ENCODE measurements at places on chromosomes 5 and 9.

GRCh38 chr5:36875051-36875789, 1.3 kb upstream of the NIPBL start:
- DNase-seq: peak; percentile 15

GRCh38 chr5:116442095-116442534, 132.5 kb downstream of the SEMA6A start:
- DNase-seq: no peak

- no peak for DNase-seq
Measured at GRCh38 chr9:123072407-123072995, 39.0 kb downstream of the GPR21 start.

DNA sequence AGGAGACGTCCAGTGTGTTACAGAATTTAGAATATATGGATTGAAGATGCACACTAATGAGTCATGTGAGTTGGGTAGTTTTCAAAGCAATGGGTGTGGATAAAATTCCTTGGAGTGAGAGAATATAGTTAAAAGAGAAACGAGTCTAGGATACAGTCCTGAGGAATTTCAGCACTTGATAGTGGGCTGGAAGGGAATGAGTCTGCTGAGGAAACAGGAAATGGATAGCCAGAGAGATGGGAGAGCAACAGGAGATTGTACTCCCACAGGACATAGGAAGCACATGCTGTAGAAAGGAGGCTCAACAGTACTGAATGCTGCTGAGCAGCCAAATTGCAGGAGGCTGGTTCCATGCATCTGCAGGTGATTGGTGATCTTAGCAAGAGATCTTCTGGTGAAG, 68.1 kb downstream of the FBN2 start:
- no peak for DNase-seq

GRCh38 chr9:37776328-37776727, 8.5 kb downstream of the EXOSC3 start:
- DNase-seq: no peak

GRCh38 chr9:84821431-84821830, 151.9 kb downstream of the NTRK2 start:
- DNase-seq: no peak

GRCh38 chr5:32707418-32707997, 3.6 kb upstream of the NPR3 start:
- no peak for DNase-seq

DNA sequence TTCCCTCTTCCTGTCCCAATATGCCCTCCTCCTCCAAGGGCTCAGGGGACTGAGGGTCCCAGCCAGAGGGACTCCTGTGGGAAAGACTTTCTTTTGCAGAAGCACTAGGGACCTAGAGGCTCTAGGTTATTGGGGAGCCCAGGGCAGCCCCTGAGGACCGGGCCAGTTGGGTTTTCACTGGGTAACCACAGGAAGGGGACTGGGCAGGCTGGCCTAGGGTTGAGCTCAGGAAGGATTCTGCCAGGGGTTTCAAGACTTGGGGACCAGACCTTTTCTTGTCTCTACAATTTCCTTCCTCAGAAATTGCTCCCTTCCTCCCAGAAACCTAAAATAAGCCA, 24.4 kb upstream of the HMCN2 start:
- no peak for DNase-seq

DNA sequence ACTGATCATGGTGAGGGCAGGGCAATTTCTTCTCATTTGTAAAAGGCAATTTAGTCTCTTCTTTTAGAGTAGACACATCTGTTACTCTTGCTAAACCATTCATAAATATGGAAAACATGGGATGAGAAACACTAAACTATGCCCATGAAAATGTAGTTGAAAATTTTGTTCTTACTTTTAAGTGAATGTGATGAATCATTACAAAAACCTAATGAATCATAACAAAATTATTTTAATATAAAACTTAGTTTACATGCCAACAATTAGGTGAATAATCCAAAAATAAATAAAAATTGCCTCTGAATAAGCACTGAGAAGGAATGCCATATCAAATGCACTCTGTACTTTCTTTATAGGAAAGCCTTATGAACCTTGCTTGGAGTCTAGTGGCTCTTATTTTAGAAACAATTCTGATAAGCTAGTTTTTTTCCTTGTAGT, 297.7 kb upstream of the EFNA5 start:
- no peak for DNase-seq

DNA sequence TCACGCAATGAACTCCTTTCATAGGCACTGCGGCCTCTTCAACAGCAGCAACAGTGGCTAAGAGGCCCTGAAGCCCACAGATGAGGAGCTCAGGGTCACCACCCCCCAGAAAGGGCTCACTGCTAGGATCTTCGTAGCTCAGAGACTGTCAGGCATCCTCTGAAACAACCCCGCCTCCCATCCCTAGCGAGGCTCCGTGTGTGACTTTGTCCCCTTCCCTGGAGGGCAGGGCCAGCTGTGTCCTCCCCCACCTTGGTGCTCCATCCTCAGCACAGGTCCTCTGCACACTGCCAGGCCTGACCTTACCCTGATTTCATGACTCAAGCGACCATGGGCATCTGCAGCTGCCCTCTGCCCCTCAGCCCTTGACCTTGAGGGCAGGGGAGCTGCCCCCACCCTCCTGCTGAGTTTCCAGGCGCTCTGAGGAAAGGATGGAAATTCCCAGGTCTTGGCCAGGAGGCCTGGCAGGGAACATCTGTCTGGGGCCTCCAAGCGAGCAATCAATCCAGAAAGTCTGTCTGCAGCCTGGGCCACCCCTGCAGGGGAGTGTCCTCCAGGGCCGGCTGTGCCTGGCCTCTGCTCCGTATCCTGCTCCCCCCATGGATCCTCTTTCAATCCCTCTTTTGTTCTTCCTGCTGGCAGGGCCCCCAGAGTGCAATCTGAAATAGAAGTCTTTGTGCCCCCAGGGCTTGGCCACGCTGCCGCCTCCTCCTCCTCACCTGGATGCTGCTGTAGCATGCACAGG, 6.8 kb upstream of the IRX4 start:
- DNase-seq: no peak

DNA sequence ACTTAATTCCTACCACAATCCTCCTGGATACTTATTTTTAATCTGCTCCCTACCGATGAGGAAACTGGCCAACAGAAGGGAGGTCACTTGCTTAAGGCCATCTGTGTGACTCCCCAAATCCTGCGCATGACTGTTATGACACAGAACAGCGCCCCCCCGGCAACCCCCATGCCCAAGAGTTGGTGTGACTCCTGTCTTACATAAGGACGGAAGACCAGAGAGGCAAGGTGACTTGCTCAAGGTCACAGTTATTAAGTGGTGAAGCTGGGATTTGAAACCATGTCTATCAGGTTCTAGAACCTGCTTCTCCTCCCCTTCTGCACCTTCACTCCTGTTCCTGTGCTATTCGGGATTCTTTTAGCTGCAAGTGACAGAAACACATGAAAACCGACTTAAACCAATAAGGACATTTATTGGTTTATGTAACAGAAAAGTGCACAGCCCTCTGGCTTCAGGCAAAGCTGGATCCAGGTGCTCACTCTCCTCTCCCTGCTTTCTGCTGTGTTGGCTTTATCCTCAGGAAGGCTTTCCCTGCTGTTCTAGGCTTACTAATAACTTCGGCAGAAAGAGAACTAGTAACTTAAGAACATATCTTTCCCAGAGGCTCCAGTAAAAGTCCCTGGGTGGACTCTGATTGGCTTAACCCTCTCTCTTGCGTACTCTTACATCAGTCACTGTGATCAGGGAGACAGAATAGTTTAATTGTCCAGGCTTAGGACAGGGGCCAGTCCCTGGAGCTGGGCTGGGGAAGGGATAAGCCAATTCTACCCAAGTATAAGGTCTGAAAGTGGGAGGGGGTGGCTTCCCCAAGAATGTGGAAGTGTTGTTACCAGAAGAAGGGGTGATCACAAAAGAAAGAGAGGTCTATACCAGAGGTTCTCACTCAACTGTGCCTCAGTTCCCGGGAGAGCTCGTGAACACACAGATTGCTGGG, 43.7 kb downstream of the FGF18 start:
- no peak for DNase-seq

- DNase-seq: no peak
Measured at GRCh38 chr9:38127271-38127839, 58.3 kb upstream of the SHB start.

GRCh38 chr9:111102793-111103464, 64.7 kb upstream of the LPAR1 start:
- DNase-seq: no peak

- DNase-seq: no peak
Measured at GRCh38 chr5:153360860-153361259, 129.6 kb upstream of the GRIA1 start.

DNA sequence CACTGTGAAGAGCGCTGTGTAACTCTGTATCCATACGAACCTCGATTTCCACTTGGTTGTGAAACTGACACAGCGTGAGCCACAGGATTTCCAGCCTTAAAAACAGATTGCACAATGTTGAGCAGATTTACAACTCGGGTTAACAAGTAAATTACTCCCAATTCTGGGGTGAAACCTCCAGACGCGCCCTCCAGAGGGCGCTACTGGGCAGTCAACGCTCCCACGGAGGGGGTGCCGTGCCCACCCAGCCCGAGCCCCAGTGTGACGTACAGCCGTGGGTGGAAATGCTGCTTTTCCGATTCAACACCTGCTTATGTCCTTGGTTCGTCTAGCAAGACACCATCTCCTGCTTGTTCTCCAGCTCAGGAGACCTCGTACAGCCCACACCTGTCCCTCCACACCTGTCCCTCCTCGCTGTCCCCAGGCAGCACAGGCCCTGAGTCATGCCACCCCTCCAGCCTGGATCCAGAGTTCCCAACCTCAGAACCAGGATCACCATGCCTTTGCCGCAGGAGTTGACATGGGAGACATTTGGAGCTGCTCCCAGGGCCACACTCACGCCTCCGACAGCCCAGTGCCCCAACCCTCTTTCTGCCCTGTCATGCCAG, 34.4 kb upstream of the SLC6A3 start:
- DNase-seq: no peak

DNA sequence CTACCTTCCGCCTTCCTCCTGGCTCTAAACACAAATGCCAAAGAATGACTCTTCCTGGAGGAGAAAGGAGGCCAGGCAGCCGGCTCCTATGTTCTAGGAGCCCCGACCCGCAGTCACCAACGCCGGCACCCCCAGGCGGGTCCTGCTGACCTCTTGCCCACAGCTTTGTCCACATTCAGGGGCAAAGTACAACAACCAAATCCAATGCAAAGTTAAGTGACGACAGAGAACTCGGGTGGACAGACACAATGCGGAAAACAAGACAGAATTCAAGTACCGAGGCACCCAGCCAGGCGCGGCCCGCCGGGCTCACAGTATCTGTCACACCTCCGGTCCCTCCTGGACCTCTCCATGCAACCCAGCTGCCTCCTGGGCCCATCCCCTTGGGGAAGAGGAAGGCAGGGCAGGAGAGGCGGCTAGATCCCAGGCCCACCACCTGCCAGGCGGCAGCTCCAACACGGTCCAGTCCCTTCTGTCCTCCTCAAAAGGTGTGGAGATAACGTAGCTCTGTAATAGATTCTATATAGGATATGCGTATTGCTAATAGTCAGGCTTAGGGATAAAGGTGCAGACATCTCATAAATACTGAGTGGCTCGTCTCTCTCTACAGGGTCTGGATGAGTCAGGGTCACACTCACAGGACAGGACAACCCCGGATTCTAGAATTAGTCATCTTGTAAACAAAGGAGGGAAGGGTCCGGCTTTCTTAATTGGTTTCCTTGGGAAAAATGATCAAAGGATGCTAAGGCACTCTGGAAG, 46.9 kb upstream of the UBAC1 start:
- DNase-seq: no peak

DNA sequence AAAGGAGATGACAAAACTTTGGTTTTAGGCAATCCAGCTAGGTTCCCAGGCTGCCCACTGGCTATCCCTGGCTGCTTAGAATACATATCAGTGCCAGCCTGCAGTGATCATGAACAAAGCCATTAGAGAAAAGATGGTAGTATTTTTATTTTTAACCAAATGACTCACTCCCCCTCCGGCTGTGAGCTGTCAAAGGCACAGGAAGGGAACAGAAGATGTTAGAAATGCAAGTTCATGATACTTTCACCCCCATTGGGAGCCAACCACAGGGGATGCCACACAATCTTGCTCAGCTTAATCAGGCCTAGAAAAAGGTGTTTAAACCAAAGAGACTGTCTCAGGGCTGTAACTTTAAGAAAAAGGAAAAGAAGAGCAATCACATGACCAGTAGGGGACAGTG, 70.3 kb upstream of the ASTN2 start:
- DNase-seq: no peak

- DNase-seq: no peak
Measured at GRCh38 chr9:128917151-128917849, 3.5 kb upstream of the PHYHD1 start.

- no peak for DNase-seq
Measured at GRCh38 chr9:120901755-120902568, 24.6 kb downstream of the TRAF1 start.

DNA sequence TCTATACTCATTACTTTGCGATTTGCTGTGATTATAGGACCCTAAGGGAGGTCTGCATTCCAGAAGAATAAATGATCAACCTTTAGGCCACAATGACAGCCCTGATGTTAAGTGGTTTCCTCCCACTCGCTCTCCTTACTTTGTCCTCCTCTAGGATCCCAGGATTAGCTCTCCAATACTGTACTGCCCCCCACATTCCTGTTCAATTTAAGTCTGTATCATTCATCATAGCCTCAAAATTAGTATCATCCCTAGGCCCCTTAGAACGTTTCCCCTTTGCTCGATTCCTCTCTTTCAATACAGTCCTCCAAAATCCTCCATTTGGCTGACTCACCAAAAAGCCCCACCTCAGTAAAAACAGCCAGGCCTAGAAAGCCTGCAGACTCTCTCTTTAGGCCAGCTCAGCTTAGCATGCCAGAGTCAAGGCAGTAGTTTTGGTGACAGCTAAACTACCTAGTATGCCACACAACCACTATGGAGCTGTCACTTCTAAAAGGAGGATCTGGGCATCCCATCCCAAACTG, 24.4 kb downstream of the RNF145 start:
- DNase-seq: no peak

- DNase-seq: no peak
Measured at GRCh38 chr9:1294641-1295258, 244.6 kb downstream of the DMRT2 start.

DNA sequence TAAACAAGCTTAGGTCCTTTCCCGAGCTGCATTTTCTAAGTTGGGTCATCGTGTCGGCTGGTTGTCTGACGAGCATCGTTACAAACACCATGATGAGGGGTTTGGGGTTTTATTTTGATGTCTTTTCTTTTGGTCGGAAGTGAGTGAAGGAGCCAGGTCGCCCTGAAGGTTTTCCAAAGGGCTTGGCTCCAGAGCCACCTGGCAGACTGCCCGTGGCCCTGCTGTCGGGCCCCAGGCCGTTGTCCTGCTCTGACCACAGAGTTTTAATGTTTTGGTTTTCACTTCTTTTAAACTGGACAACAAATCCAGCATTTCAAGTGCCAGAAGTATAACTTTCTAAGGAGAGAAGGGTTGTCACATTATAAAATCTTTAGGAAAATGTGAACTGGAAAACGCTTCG, 42.3 kb downstream of the TENT4A start:
- no peak for DNase-seq

All from stimulated activated CD8-positive, alpha-beta memory T cell treated with anti-CD3 and anti-CD28 coated beads, Interleukin-4, amount 100 ng/mL, for 1 hour (primary cell).